ENCODE measurements at places on chromosomes 11 and 22.

GRCh38 chr11:134677397-134677822 is 265.4 kb upstream of the B3GAT1 start:
- no peak for DNase-seq

GRCh38 chr11:114272311-114272710 is 23.9 kb upstream of the NNMT start:
- DNase-seq = no peak

GRCh38 chr22:48488149-48488551 is 1339.5 kb downstream of the BRD1 start:
- no peak for DNase-seq

DNA sequence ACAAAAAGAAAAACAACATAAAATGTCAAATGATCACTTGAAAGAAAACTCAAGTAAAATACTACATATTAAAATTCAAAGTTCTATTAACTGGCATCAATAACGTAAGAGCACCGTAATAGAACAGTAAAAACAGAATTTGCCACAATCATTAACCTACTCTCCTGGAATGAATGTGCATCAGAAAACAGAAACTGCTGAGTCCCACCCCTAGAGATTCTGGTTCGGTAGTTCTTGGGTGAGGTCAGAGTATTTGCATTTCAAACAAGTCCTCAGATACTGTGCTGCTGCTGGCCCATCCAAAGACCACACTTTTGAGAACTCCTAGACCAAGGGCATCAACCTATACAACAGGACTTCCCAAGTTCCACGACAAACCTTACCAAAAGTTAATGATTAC is 23.5 kb downstream of the PITPNB start:
- no peak for DNase-seq

DNA sequence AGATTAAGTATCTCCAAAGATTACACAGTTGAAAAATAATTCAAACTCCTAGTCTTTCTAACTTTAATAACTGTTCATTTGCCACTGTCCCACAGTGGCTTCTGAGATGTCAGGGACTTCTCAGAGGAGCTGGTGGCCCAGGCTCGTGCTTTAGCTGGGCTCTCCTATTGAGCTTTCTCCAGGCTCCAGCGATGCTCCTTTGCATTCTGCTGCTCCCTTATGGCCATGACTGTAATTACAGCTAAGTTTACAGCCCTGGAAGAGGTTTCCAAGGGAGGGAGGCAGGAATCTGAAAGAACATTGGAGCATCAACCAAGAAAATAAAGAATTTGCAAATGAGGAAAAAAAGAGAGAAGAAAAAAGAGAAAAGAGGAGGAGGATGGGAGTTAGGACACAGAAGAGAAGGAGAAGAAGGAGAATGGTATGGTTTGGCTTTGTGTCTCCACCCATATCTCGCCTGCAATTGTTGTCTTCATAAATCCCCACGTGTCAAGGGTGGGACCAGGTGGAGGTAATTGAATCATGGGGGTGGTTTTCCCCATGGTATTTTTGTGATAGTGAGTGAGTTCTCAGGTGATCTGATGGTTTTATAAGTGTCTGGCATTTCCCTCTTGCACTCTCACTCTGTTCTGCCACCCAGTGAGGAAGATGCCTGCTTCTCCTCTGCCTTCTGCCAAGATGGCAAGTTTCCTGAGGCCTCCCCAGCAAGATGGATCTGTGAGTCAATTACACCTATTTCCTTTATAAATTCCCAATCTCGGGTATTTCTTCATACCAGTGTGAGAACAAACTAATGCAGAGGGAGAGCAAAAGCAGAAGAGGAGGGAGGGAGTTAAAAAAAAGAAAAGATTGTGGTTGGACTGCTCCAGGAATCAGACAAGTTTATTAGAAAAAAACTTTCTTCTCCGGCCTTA is 857.0 kb downstream of the KCNA4 start:
- DNase-seq = no peak

DNA sequence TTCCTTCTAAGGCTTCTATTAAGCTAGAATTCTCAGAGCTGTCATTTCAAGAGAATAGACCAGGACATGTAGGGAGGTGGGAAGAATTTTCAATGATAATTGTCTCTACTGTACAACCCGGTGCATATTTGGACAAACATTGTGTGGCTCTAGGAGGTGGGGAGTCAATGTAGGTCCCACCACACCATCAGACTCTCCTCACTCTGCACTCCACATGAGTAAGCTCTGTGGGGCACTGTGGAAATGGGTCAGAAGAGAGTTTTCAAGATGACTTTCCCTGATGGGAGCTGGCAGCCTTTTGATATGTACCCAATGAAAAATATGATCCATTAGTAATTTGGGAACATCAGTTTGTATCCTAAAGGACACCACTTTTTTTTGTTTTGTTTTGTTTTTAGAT is 33.2 kb downstream of the OR2AG2 start:
- no peak for DNase-seq

DNA sequence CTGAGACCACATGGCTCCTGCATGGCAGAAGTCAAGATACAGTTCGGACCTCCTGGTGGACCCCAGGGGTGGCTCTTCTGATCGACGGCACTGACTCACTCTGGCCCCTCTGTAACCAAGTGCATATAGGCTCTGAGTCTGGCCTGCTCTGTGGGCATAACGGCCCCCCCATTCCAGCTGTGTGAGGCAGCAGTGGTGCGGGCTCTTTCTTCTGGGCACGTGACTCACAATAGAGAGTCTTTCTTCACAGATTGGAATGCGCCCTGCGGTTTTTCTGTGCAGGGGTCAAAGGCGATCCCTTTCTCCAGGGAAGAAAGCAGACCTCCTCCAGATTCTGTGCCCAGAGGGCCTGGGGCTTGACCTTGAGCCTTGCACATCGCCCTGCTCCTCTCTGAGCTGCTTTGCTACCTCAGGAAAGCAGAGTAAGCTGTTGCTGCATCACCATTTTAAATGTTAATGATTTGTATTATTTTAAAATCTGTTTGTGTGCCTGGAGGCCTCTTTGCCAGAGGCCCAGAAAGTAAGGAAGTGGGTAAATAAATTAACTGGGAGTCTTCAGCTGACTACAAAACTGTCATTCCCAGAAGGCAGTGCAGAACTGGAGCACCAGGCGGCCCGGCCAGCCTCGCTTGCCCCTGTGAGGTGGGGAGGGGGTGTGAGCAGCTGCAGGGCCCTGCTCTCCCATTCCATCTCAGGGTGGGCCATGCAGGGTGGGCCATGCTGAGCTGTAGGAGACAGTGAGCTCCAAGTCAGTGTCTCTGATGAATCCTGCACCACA is 199.0 kb downstream of the GRIK4 start:
- no peak for DNase-seq

DNA sequence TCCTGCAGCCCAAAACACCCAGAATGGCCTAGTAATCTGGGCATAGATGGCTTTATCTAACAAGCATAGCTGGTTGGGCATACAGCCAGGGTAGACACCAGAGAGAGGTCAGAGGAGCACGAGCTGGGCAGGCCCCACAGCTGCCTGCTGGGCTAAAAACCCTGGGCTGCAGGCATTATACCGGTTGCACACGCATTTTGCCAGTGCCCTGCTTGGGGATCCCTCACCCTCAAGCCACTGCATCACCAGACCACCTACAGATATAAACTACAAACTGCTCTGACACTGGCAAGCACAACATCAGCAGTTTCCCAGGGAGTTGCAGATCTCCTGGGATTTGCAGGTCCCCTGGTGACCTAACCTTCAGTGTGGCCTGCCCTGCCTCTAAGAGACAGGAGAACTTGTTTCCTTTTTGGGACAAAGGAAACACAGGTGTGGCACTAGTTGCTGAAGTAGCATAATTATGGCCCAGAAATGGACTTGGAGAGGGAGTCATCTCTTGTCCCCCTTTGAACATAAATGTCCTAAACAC is 79.1 kb upstream of the SC5D start:
- no peak for DNase-seq

DNA sequence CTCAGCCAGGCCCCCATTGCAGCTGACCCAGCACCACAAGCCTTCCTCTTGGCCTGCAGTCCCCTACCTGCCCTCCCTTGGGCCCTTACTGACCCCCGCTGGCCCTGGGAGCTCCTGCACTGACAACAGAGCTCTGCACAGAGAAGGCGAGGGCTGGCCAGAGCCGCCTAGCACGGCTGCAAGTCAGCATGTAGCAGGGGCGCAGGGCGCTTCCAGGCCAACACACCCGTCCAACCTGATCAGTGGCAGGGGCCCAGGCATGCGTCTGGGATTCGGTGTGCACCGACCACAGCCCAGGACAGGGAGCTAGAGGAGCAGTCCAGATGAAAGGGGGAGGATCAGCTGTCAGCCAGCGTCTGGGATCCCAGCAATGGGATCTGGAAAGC is 7.6 kb downstream of the WNT7B start:
- no peak for DNase-seq

GRCh38 chr11:25702417-25702816 is 629.5 kb upstream of the ANO3 start:
- DNase-seq = no peak

GRCh38 chr11:69319255-69320106 is 25.5 kb downstream of the MYEOV start:
- DNase-seq = no peak

GRCh38 chr11:33531743-33532181 is 168.9 kb downstream of the C11orf91 start:
- no peak for DNase-seq

- no peak for DNase-seq
Observed at GRCh38 chr11:84420271-84420670, 1134.1 kb upstream of the CCDC90B start.

Data from activated CD4-positive, alpha-beta T cell treated with anti-CD3 and anti-CD28 coated beads for 24 hours (primary cell).